CD4-positive, alpha-beta T cell treated with Interleukin-4 for 4 hours (primary cell): ENCODE measurements at places on chromosomes 7 and 10.

DNA sequence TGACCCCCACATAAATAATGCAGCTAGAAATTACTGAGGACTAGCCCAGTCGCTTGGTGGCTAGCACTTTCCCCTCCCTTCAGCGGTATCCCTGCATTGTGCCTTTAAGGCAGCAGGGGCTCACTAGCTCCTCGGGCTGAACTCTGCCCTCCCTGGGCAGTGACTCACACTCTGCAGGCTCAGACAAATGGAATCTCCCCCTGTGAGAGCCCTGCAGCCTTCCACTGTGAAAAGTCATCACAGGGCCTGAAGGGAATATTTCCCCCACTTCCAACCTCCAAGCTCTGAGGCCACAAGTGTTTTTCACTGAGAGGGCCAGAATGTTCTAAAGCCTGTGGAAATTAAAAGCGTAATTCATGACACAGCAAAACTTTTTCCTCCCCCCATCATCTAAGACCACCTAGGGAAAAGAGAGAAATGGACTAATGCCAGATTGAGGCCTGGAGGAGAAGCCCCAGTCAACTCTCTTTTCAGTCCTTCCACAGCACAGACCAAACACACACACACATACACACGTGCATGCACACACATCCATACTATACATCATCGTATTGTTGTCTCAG, 93.6 kb upstream of the COL1A2 start:
- no peak for DNase-seq

DNA sequence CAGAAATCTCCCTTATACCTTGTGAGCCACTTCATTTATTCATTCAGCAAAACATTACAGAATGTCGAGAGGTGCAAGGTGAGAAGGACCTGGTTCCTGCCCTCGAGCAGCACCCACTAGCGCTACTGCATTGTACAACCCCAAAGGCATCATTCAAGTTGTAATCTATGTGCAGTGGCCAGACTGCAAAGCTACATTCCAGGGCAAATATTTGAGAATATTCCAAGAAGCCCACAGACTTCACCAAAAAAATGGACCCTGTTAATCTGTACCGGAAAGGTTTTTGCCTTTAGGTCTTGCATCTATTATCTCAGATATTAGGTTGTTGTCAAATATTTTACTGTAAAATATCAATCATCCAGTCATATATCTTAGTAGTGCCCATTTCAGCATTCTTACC, 295.4 kb upstream of the FZD1 start:
- DNase-seq, result no peak

DNA sequence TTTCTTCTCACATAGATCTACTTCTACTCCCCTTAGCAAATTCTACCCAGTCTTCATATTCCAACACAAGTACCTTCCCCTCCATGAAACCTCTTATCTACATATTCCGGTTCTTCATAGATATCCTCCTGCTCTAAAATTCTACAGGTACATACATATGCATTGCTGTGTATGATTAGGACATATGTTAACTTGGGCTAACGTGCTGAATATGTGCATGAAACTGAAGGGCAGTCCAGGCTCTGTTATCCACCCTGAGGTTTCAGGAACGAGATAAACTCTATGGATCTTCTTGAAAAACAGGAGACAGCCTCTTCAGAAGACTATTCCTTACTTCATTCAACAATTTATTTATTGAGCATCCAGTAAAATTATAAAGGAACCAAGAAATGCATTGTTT, 31.5 kb downstream of the TM9SF3 start:
- no peak for DNase-seq

DNA sequence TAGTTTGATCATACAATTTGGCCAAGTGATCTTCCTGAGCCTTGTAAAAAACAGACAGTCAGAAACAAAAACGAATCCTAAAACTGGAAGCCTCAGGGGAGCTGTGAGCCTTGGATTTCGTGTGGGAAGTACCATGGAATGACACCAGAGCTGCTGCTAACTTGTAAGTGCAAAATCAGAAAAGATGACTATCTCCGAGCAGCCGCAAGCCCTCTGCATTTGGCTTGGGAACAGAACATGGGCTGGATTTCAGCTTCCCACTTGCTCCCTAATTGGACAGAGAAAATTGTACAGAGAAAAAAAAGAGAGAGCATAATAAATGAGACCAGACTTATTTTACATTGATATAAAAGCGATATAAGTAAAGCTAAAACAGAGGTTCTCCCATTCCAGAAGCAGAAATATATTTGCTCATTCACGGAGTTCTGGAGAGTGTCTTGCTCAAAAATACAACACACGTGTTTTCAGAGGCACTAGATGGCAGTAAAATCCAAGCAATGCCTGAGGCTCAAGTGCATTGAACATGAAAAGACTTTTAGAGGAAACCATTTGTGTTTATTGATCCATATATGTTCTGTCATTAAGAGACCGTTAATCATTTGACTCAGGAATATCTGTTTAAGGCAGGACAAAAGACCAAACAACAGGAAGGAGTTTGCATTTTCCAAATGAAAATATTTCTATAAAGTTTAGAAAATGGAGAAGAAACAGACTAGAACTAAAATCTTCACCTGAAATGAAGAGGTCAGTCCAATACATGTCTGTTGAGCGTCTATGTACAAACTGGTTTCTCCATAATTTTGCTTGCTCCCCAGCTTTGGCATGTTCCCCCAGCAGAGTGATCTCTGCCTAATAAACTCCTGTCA, 78.3 kb upstream of the SLC26A5 start:
- DNase-seq, result no peak

DNA sequence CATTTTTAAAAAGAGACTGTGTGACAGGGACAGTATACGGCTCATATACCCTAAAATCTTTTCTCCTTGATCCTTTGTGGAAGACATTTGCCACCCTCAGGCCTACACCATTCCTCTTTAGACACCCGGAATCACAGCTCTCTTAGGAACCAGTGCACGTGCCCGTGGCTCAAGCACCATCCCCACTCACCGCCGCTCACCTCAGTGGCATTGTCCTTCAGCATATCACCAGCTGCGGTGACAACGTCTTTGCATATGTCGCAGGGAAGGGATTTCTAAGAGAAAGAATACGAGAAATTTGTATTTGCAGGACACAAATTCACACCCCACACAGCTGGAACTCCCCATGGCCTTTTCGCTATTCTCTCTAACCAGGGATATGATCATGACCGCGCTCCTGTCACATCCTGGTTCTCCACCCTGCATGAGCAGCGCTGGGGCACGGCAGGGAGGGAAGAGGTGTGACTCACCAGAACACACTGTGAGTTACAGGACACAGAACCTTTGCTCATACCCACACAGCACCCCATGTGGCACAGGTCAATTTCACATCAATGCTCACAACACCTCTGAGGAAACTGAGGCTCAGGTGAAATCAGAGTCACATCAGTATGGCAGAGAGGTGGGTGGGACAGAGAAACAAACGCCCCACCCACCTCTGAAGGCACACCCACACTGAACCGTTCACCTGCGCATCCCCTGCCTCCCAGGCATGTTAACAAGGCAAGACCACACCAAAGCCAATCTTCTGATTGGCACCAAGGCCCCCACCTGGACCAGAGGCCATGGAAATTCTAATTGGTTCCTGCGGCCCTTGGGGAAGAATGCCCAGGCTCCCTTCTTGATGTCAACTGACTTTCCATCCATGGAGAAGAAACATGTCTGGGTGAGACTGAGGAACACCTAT, 19.2 kb downstream of the PSAP start:
- DNase-seq, result no peak

GRCh38 chr7:24870766-24871165, 109.2 kb downstream of the OSBPL3 start:
- DNase-seq, result no peak

GRCh38 chr7:107622894-107623293, 37.7 kb upstream of the SLC26A4 start:
- DNase-seq, result no peak

DNA sequence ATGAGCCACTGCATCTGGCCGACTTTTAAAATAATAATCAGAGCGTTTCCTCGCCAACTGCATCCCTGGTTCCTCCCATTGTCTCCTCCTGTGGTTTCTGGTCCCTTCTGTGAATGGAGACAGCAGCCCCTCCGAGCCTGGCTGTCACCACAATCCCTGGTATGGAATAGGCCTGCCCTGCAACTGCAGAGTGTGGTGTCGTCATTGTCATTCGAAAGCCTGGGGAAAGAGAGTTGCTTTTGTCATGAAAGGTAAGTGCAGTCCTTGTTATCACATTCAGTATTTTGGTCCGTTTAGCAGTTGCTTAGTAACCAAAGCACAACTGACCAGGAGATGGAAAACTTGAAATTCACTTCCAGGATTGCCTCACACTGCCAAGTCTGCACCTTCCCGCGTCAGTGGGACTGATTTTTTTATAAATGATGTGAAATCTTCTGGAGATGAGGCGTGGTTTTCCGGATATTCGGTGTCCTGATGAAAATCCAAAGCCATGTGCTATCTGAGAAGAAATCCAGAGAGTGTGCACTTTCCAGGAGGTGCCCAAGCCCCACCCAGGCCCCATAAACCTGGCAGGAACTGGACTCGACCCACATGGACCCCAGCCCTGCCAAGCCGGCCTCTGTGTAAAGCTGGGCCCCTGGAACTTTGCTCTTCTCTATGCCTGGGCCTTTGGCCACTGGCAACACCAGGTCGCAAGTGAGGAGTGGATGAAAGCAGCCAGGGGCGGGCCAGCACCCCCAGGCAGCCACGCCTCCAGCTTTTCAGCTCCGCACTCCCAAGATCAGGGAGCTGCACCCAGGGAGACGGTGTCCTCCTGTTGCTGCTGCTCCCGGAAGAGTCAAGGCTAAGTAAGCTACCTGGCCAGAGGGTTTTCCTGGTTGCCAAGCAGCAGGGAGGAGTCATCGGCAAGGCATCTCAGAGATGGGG, 133.7 kb upstream of the SH2B2 start:
- no peak for DNase-seq

- no peak for DNase-seq
Observed at GRCh38 chr10:62317257-62317656, 48.6 kb upstream of the RTKN2 start.

GRCh38 chr10:72692994-72693781, 1.2 kb downstream of the MCU start:
- peak; percentile 20 for DNase-seq

DNA sequence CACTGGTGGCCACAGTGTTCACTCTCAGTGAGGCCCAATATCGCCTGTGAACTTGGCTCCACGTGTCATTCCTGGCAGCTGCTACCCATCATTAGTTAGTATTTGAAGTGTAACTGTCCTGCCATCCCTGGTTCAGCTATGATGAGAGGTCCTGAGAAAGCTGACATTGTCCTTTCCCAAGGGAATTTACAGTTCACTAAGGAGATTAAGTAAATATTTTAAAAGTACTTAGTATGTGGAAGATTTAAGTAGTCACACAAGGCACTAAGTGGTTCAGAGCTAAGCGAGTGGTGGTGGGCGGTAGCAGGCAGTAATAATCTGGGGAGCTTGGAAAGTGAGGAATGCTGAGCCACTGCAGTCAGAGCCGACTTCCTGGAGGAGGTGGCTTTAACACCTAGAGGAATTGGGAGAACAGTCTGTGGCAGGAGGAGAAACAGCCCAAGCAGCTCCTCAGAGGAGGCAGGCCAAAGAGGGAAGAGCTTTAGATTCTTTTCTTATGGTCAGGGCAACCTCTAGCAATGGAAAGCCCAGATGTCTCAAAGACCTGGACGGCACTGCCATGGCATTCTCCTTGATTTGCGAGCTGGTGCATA, 519.7 kb downstream of the LRMDA start:
- no peak for DNase-seq

- DNase-seq, result no peak
Observed at GRCh38 chr10:43078986-43079273, 2.1 kb downstream of the RET start.

GRCh38 chr10:77594471-77594783, 43.2 kb downstream of the KCNMA1 start:
- no peak for DNase-seq

DNA sequence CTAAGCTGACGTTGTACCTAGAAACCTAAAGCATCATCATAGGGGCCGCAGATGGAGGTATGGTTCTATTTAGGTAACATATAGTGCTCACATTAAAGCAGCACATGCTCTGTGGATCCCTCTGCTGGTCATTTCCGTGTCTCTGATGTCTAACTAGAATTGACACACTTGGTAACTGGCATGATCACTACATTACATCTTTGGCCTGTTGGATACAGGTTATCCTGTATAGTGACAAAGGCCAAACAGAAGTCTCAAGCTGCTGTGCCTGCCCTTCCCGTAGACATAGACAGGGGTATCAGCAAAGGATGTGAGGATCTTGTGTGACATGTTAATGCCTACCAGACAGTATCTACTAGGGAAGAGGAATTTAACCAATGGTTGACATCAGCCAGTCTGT, 51.2 kb downstream of the KIF5B start:
- peak; percentile 33 for DNase-seq

GRCh38 chr7:123209786-123210185, 10.0 kb upstream of the SLC13A1 start:
- DNase-seq, result no peak

DNA sequence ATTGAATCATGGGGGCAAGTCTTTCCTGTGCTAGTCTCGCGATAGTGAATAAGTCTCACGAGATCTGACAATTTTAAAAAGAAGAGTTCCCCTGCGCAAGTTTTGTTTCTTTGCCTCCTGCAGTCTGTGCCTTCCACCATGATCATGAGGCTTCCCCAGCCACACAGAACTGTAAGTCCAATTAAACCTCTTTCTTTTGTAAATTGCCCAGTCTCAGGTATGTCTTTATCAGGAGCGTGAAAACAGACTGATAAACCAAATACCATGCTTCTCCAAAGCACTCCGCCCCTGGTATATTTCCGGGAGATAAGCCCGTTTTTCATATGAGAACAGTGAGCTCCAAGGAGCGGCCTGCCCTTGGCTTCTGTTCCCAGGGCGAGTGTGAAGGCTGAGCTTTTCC, 118.9 kb downstream of the EVX1 start:
- DNase-seq, result no peak

- DNase-seq, result no peak
Observed at GRCh38 chr10:124497196-124497881, 35.7 kb downstream of the LHPP start.

- DNase-seq, result no peak
Observed at GRCh38 chr7:4282434-4283223, 399.5 kb upstream of the FOXK1 start.

GRCh38 chr7:133517766-133518165, 264.9 kb downstream of the EXOC4 start:
- no peak for DNase-seq

DNA sequence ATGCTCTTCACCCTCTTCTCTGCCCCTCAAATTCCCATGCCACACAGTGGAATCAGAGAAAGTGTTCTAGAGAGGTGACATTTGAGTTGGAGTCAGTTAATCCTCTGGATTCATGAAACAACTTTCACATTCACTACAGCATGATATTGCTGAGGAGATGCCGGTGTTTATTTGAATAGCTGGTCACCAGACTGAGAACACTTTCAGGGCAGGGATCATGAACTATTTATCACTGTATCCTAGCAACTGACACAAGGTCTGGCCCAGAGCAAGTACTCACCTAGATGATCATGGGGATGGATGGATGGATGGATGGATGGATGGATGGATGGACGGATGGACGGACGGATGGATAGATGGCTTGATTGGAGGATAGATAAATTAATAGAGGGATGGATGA, 116.7 kb upstream of the ZMIZ1 start:
- DNase-seq, result no peak

DNA sequence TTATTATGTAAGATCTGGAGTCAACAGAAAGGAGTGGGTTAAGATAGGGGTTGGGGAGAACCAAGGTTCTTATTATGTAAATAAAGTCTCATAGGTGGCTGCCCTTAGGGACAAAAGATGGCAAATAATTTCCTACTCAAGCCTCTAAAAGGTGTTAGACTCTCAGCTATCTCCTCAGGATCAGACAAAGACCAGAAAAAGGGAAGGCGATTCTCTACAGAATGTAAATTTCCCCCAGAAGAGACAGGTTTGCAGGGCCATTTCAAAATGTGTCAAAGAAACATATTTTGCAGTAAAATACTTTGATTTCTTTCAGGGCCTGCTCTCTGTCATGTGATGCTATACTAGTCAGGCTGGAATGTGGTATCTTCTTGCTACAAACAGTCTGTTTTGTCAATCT, 80.3 kb downstream of the MICU1 start:
- no peak for DNase-seq
